ENCODE measurements at places on chromosomes 3 and 15. TPM values are rescaled to one million over a fixed set of nuclear protein-coding genes. Genes with fewer than 3 reads are reported as not detected.

Gene MSL2
- total RNA-seq = 42.7 TPM

GRCh38 chr15:36614016-36614415 lies 34.6 kb downstream of the CDIN1 start:
- no peaks in the 10 kb centered on the region for H3K4me1 ChIP-seq
- no peak overlapping the region for H3K4me3 ChIP-seq
- no peak for DNase-seq
- H3K27ac ChIP-seq = no peak overlapping the region

GRCh38 chr3:166714206-166714605 lies 665.9 kb downstream of the ZBBX start:
- H3K27me3 ChIP-seq = no peaks in the 10 kb centered on the region

Gene MOBP
- not detected for total RNA-seq

DNA sequence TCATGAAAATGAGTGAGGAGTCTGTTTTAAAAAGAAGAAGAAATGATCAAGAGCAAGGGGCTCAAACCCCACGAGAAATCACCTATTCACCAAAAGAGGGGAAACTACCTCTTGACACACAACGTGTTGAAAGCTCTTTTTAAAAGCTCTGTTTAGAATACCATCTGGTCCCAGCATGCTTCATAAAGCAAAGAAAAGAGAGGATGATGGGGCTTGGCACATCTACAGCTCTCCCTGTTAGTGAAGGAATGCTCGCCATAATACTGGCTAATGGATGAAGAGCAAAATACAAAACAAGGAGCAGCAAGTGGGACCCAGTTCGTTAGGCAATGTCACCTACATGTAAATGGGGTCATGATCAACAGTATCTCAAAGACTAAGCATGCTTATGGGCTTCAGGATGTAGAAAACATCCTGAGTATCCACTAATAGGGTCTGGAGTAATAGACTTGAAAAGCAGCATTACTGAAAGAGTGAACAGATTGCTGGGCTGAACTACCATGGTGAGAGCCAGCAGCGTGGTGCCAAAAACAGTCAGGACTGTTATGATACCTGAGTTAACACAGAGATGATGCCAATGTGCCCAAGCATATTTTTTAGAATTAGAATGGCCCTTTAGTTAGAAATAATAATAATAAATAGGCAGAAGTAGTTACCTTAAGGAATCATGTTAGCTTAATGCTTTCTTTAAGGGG lies 159.7 kb upstream of the POU1F1 start:
- peaks cover 8% of the 10 kb centered on the region for H3K4me1 ChIP-seq
- H3K27ac ChIP-seq = no peak overlapping the region
- no peaks in the 10 kb centered on the region for H3K36me3 ChIP-seq
- DNase-seq = no peak

- H3K4me3 ChIP-seq = no peak overlapping the region
- H3K36me3 ChIP-seq = peaks cover 4% of the 10 kb centered on the region
- no peak overlapping the region for H3K27ac ChIP-seq
- peaks cover 22% of the 10 kb centered on the region for H3K4me1 ChIP-seq
- no peak for DNase-seq
- no peaks in the 10 kb centered on the region for H3K27me3 ChIP-seq
Observed at GRCh38 chr3:183278479-183279088, 25.5 kb downstream of the B3GNT5 start.

Gene ADIPOQ
- not detected for total RNA-seq

Gene NTRK3
- total RNA-seq = 0.95 TPM

Gene EIF4E3
- total RNA-seq = 26.2 TPM

DNA sequence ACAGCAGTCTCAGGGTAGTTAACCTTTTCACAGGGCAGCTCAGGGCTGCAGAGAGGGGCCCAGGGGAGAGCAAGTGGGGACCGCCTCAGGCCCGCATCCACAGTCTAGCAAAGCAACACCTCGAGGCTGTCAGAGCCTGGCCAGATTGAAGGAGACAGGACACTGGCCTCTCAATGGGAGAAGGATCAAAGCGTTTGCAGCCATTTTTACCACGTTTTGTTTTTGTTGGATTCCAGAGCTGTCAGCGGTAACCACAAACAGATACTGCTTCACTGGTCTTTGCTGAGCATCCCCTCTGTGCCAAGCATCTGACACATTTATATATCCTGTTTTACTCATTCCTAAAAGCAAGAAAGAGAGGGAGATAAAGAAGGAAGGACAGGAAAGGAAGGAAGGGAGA lies 153.8 kb downstream of the SHQ1 start:
- no peaks in the 10 kb centered on the region for H3K4me1 ChIP-seq
- H3K4me3 ChIP-seq = no peak overlapping the region
- DNase-seq = no peak
- H3K36me3 ChIP-seq = no peaks in the 10 kb centered on the region

GRCh38 chr15:83276661-83277060 lies 7.8 kb downstream of the BNC1 start:
- no peak overlapping the region for H3K4me3 ChIP-seq
- peaks cover 40% of the 10 kb centered on the region for H3K27me3 ChIP-seq
- no peaks in the 10 kb centered on the region for H3K36me3 ChIP-seq
- H3K27ac ChIP-seq = no peak overlapping the region

DNA sequence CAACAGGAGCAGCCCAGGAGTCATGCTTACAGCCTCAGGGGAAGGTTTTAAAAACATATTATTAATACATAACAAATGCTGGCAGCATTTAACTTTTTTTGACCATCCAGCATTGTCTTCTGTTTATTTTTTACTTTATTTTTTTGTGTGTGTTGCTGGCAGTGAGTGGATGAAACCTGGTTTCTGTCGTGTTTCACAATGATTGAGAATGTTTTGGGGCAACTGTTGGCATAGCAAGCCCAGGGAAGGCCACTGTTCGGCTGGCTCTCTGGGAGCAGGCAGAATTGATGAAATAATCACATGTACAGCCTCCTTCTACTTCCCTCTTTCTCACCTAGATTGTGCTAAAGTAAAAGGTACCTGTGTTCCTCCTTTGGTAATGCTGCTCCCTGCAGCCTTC lies 190.2 kb downstream of the NR1D2 start:
- H3K36me3 ChIP-seq = no peaks in the 10 kb centered on the region
- H3K27ac ChIP-seq = no peak overlapping the region

Gene TM4SF1
- total RNA-seq = not detected

Gene CCDC33
- not detected for total RNA-seq

Gene GP5
- total RNA-seq = 0.62 TPM
